ENCODE measurements at places on chromosomes 4 and X.

GRCh38 chr4:88457307-88458103 lies 586 bp downstream of the HERC5 start:
- DNase-seq, result peak; percentile 16

DNA sequence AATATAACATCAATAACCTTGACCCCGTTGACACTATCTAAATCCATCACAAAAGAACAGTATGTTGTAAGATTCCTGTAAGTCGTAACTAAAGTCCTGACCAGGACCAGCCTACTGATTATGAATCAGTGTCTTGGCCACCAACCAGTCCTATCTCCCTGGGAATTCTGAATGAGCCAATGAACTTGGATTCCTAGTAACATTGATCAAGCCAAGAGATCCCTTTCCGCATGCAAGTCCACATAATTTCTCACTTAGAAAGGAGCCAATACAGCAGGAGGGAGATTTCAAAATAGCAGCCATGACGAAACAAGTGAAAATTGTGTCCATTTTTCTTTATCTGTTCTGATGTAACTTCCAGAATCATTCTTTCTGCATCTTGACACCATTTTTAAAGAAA lies 9.5 kb downstream of the XPNPEP2 start:
- no peak for DNase-seq

GRCh38 chrX:34147345-34147744 lies 15.2 kb upstream of the FAM47A start:
- no peak for DNase-seq

GRCh38 chr4:98571161-98571786 lies 87.1 kb downstream of the TSPAN5 start:
- no peak for DNase-seq

- DNase-seq, result no peak
These were observed 30.3 kb upstream of the SHISA3 start for GRCh38 chr4:42366959-42367358.

DNA sequence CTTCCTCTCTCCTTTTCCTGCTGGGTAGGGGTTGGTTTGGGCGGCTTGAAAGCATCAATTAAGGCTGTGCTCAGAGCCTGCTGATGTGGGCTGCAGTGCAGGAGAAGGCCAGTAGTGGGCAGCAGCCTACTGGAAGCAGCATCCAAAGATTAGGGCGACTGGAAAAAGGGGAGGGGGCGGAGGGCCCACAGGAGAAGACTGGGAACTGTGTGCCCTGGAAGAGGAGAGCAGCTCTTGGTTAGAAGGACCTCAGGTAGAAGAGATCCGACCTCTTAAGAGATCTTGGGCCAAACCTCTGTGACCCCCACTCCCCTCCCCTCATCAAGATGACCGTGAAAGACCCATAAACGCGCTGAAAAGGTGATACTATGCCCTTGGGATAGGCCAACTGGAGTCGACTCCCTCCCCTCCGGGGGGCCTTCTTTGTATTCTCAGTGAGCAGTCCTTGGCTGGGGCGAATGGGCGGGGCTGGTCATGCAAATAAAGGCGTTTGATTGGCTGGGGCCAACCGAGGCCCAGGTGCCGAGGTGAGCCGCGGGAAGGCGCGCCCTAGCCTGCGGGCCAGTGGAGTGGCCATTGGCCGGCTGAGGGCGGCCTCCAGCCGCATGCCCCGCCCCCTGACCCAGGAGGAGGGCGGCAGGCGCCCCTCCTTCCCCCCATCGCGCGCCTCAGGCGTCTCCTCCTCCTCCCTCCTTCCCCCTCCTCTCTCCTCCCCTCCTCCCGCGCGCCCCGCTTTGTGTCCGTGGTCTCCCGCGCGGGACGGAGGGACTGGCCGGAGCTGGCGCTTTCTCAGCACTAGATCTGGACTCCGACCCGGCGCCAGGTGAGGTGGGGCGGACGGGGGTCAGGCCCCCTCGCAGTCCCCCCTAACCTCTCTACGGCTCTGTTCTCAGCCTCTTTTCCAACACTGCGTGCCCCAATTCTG lies 10.1 kb downstream of the DLG3 start:
- peak; percentile 53 for DNase-seq

DNA sequence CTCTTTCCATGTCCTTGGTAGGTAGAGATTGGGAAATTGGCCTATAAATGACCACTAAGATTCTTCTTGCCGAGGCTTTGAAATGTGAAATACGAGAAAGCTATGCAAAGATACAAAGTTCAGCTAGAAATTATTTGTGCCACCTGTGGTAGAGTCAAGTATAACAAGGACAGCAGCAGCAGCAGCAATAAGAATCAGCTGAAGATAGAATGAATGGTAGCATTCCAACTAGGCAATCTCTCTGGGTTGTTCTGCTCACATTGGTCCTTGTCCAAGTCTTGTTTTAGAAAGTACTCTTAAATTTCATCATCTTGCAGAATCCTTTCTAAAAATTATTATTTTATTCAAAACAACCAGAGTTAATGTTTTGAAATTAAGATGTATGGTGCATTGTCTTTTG lies 67.8 kb upstream of the PCDH10 start:
- no peak for DNase-seq

DNA sequence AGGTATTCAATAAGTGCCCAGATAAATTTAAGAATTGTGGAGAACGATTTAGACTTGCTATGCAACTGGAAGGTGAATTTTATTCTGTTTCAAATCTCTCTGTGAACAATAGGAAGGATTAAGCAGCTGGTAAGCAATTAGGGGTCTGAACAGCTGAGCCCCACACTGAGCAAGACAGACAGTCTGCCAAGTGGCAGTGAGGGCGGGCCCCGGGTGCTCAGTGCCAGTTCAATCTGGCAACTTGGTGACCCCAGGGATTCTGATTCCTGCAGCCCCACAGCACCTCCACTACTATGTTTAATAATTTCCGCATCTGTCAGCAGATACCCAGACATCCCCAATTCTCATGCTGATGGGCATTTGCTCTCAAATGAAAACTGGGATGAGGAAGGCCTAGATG lies 317.3 kb downstream of the PPP1R2C start:
- no peak for DNase-seq

GRCh38 chr4:181855307-181855706 lies 387.9 kb upstream of the TENM3 start:
- no peak for DNase-seq

- DNase-seq, result no peak
These were observed 12.6 kb upstream of the JADE1 start for GRCh38 chr4:128796934-128797333.

DNA sequence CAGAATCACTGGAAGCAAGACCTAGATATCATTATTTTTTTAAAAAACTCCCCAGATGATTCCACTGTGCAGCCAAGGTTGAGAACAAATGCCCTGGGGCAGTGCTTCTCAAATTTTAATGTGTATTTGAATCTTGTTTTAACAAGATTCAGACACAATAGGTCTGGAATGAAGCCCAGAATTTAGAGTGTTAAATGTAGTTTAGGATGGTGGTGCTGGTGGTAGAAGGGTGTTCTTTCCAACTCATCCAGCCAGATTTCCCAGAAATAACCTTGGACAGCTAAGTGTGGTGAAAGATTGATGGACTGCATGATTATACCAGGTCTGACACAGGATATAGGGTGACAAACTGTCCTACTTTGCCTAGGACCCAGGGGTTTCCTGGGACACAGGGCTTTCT lies 120.1 kb upstream of the MED14 start:
- peak; percentile 58 for DNase-seq

GRCh38 chr4:945274-946102 lies 13.2 kb downstream of the TMEM175 start:
- DNase-seq, result no peak

- DNase-seq, result peak; percentile 74
These were observed 110.8 kb downstream of the AFAP1 start for GRCh38 chr4:7828793-7829301.

DNA sequence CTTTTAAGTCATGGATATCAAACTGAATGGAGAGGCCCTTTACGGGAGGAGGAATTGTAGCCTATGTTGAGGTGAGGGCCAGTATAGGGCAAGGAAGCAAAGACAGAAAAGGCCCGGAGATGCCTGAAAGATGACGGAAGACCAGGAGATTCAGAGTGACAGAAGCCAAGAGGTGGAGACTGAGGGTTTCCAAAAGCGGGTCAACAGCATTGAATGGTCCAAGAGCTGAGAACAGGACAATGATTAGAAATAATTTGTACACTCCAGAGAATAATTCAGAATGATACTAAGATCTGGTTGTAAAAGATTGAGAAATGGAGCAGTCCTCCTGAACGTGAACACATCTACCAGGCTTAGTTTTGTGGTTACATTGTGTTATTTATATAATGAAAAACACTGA lies 45.5 kb upstream of the ZNF518B start:
- no peak for DNase-seq

DNA sequence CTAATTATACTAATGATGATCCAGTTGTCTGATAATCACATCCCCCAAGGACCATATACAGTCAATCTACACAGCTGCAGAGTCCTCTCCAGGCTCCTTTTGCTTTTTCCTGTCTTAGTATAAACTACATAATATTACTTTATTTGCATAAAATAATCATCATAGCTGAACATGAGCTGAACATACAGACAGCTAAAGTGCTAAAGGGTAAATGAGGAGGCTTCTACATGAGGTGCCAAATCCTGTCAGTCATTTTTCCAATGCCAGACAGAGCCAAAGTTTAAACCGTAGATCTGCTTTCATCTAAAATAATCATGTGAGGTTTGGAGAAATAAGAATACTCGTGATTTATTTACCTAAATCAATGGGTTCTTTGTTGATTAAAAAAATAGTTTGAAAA lies 1530.1 kb upstream of the PABPC4L start:
- DNase-seq, result no peak

- DNase-seq, result no peak
These were observed 25.5 kb upstream of the MAN2B2 start for GRCh38 chr4:6549445-6549844.

DNA sequence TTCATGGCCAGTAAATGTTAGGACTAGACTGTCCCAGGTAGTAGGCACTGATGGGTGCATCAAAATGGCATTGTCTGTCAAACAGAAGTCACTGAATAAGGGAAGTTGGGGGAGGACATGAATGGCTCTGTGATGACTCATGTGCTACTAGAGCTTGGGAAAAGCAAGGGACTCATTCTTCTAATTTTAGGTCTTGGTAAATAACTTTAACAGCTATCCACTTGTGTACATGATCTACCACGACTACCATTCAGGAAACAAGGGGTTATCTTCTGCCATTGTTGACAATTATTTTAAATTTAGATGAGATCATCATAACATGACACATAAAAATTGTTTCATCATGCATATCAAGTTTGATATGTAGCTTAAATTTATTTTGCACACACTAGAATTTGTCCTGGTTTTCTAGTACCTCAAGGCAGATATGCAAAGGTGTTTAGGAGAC lies 6.3 kb downstream of the AREG start:
- peak; percentile 68 for DNase-seq

GRCh38 chrX:136262812-136263315 lies 11.7 kb upstream of the MAP7D3 start:
- no peak for DNase-seq

DNA sequence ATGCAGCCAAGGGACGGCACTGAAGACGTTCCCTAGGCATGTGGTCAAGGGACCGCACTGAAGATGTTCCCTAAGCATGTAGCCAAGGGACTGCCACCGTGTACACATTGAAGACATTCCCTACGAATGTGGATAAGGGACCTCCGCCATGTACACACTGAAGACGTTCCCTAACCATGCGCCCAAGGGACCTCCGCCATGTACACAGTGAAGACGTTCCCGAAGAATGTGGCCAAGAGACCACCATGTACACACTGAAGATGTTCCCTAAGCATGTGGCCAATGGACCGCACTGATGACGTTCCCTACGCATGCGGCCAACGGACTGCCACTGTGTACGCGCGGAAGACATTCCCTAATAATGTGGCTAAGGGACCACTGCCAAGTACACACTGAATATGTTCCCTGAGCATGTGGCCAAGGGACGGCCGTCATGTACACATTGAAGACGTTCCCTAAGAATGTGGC lies 48.4 kb downstream of the DHRSX start:
- DNase-seq, result no peak

GRCh38 chr4:2077537-2078460 lies 18.7 kb downstream of the NAT8L start:
- no peak for DNase-seq

DNA sequence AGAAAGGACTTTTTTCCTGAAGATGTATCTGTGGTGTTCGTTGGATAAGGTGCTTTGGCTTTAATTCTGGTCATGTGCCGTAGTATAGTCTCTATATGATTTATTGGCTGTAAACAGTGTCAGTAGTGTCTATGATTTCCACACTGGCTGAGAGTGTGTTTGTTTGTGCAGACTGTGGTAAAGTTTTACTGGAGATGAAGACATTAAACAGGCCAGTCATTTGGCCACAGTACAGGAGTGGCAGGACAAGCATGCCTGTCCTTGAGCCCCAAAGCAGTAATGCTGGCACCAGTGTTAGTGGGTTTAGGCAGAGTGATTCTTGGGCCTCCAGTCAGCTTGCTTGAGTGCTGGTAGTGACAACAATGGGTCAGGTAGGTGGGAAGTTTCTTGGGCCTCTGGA lies 1023.9 kb upstream of the GRID2 start:
- DNase-seq, result no peak

DNA sequence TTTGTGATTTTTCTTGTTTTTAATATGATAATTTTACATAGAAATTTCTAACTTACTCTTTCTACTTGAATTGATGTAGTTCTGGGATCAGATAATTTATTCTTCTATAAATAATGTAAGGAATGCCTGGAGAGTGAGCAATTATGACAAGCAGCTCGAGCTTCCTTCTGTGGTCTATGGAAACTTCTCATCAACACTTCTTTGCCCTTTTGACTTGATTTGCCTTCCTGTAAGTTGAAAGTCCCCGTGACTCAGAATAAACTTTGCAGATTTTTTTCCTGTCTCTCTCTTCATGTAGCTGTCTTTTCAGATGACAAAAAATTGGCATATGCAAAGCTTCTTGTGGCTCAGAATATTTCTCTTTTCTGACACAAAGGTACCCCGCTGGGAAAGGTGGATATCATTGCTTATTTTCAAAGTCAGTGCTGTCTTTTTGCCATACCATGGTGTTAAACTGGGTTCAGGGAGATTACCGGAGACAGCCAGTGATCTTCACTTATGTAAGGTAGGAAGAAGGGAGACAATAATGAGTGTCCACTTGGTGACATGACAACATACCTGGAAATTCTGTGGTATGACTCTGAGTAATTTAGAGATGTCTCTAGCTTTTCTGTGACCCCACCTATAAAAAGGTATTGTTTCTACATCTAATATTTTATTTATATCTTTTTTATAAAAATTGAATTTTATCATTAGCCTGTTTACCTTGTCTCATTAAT lies 278.6 kb upstream of the GNPDA2 start:
- DNase-seq, result no peak

DNA sequence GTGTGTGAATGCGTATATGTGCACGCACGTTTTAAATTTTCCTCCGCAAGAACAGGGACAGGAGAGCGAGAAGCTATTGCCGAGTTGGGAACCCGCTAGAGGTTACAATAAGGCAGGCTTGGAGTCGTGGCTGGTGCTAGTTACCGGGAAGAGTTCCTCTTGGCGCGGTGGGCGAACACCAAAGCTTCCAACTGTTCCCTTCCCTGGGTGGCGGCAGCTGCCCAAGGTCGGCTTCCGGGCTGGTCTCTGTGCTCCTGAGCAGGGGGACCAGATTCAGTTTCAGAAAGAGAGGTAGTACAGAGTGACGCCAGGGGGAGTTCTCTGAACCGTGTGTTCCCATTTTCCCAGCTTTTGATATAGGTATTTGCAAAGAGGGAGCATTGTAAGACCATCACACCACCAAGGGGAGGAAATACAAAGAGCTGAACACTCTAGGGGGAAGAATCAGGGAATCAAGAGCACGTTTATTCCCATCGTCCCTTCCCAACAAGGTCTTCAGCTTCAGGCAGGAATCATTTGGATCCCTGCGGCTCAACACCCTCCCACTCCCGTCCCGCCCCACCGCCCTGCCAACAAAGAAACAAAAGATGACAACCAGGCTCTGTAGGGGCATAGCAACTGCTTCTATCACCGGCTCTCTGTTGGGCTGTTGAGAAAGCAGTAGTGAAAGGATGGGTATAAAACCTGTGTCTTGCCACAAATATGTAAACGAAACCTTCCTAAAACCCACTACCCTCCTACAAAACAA lies 113.6 kb upstream of the TEX13C start:
- DNase-seq, result no peak
